AG04449 (cell line): ENCODE measurements at places on chromosomes 4 and X.

DNA sequence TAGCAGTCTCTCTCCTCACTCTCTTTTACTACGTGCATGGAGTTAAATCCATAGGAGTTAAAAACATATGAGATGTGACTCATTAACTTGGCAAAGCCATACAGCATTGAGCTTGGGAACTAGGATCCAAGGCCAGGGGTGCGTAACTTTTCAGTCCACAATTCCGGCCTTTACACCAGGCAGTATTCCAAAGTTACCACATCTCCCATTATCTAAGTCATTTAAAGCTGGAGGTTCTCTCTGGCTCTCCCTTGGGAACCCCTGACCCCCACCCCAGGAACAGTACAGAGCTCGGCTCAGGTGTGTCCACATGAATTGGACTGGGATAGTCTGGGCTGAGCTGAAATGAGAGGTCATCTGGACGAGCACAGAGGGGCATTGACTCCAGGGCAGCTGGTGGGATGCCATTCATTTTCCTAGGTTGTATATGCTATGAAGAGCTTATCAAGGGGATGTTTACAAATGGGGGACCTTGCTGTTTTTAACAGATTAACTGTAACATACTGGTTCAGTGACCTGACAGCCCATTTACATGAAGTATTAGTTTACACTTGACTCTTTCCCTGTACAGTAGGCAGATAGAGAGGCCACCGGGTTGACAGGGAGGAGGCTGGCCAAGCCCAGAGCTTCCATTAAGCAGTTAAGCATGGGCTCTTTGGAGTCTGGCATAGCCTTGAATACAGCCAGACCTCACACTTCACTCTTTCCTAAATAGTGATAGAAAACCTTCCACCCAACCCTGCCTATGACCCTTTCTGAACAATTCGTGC, 128.8 kb downstream of the RAB28 start:
- DNase-seq = no peak

- DNase-seq = no peak
Measured at GRCh38 chr4:46975812-46976553, 17.4 kb downstream of the GABRA4 start.

GRCh38 chr4:153472122-153473037, 6.2 kb downstream of the TMEM131L start:
- no peak for DNase-seq

GRCh38 chr4:165328708-165329107, 1.2 kb downstream of the MSMO1 start:
- DNase-seq = no peak

GRCh38 chrX:135741192-135741715, 26.7 kb downstream of the CT45A3 start:
- no peak for DNase-seq

GRCh38 chr4:44071959-44072955, 376.4 kb downstream of the KCTD8 start:
- no peak for DNase-seq

- DNase-seq = no peak
Measured at GRCh38 chrX:17007134-17007768, 60.8 kb downstream of the REPS2 start.

GRCh38 chrX:131845201-131845600, 177.9 kb upstream of the STK26 start:
- no peak for DNase-seq

GRCh38 chr4:1992468-1993168, 16.2 kb downstream of the NELFA start:
- DNase-seq = no peak

GRCh38 chrX:17682259-17682658, 55.0 kb upstream of the SCML1 start:
- DNase-seq = no peak

GRCh38 chrX:133983256-133983973, 2.0 kb downstream of the GPC3 start:
- no peak for DNase-seq

GRCh38 chr4:41509451-41509866, 28.5 kb upstream of the LIMCH1 start:
- DNase-seq = no peak
